Spinal cord (tissue), 10 donors: ENCODE measurements at places on chromosomes 3 and 15.

GRCh38 chr3:180496995-180497394 lies 105.0 kb upstream of the TTC14 start:
- no peaks in the 10 kb centered on the region for H3K4me1 ChIP-seq
- no peak overlapping the region for H3K27ac ChIP-seq
- no peak overlapping the region for H3K4me3 ChIP-seq
- DNase-seq, result no peak
- H3K27me3 ChIP-seq, result no peaks in the 10 kb centered on the region
- H3K36me3 ChIP-seq, result no peaks in the 10 kb centered on the region

DNA sequence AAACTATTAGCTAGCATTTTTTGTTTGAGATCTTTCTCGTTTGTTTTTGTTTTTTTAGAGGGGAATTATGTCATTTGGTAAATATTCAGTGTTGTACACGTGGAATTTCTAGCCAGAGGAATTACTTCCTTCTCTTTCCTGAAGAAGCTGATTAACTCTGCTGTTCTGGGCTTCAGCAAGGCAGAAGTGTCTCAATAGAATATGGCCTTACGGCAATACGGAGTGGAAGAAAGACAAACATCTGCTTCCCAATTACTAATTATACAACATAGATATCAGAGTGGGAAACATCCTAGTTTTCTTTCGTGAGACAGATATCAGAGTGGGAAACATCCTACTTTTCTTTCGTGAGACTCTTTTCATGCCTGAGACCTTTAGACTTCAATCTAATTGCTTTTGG lies 11.9 kb downstream of the P3H2 start:
- H3K27me3 ChIP-seq, result no peaks in the 10 kb centered on the region
- DNase-seq, result no peak
- H3K4me1 ChIP-seq, result no peaks in the 10 kb centered on the region
- no peak overlapping the region for H3K4me3 ChIP-seq
- no peaks in the 10 kb centered on the region for H3K36me3 ChIP-seq
- H3K27ac ChIP-seq, result no peak overlapping the region

DNA sequence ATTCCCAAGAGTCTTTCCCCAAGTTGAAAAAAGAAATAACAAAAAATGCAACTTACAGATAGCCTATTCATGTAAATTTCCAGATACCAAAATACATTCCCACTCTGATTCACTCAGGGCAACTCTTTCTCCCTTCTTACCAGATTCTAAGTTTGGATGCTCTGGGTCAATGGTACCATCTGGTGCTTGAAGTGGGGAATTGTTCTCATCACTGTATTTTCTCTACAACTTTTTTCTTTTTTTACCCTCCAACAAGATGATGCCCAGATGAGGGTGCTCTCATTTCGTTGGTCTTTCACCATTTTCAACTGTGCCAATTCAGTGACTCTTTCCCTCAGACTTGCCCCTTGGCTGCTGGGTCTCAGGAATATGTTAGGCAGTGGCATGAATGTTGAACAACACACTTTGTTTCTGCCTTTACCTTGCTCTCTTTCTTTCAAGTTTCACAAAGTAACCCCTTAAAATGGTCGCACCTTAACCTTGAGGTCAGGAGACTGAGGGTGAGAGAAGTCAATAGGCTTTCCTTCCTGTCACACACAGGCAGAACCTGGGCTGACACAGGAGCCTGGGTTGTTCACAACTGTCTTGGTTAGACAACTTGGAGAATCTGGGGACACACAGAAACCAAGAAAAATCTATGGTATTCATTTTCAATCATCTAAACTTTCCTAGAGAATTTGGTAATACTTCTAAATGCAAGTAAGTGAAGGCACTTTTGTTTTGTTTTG lies 330.7 kb upstream of the SLCO3A1 start:
- no peak for DNase-seq
- no peak overlapping the region for H3K27ac ChIP-seq
- H3K4me3 ChIP-seq, result no peak overlapping the region
- no peaks in the 10 kb centered on the region for H3K4me1 ChIP-seq
- no peaks in the 10 kb centered on the region for H3K36me3 ChIP-seq

DNA sequence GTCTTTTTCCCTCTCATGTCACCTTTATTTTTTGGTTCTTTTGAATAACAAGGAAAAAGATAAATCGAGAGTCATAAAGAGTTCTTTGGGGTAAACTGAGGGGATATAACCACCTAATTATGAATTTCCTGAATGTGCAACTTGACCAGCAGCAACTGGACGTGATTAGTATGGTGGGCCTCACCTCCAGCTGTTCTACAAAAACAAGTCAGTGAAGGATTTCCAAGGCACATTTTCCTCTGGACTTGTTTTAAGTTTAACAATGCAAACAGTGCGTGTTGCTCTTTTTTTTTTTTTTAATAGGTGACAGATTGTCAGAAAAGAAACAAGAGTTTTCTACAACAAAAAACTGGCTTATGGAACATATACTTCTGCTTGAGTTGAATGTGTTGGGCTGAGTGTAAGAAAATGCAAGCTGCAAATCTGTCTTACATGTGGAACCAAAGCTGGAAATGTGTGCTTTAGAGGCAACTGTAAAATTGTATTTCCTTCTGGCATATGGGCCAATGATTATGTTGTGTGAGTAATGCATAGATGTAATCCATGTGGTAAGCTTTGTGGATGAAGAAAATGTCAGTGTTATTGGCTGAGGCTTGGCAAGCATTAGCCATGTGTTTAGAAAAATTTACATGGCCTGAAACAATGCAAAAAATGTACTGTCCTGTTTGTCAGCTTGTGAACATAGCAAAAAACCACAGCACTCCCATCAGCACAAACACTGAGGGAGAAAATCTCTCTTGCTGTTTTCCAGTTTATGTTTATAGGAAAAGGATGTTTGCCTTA lies 44.5 kb upstream of the FNDC3B start:
- no peaks in the 10 kb centered on the region for H3K27me3 ChIP-seq
- H3K4me1 ChIP-seq, result no peaks in the 10 kb centered on the region

DNA sequence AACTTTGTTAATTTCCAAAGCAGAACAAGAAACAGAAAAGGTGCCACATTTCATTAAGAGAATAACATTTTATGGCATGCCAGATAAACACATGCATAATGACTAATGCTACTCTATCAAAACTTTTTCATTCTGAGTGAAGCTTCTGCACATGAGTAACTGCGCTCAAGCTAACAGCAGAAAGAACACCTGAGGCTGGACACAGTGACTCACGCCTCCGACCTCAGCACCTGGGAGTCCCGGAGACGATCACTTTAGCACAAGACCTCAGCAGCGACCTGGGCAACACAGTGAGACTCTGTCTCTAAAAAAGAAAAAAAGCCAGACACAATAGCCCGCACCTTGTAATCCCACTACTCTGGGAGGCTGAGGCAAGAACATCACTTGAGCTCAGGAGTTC lies 70.6 kb downstream of the ACAP2 start:
- H3K27ac ChIP-seq, result no peak overlapping the region
- no peak for DNase-seq
- H3K4me1 ChIP-seq, result no peaks in the 10 kb centered on the region
- H3K36me3 ChIP-seq, result peaks cover 6% of the 10 kb centered on the region
- no peaks in the 10 kb centered on the region for H3K27me3 ChIP-seq
- no peak overlapping the region for H3K4me3 ChIP-seq

GRCh38 chr15:41923401-41923997 lies 29.6 kb upstream of the SPTBN5 start:
- H3K27ac ChIP-seq, result no peak overlapping the region
- no peaks in the 10 kb centered on the region for H3K27me3 ChIP-seq
- H3K36me3 ChIP-seq, result peaks cover 7% of the 10 kb centered on the region
- H3K4me1 ChIP-seq, result peaks cover 14% of the 10 kb centered on the region
- DNase-seq, result no peak

GRCh38 chr3:66722675-66723074 lies 221.9 kb upstream of the LRIG1 start:
- H3K36me3 ChIP-seq, result no peaks in the 10 kb centered on the region
- H3K4me1 ChIP-seq, result peaks cover 2% of the 10 kb centered on the region
- H3K27ac ChIP-seq, result no peak overlapping the region
- no peaks in the 10 kb centered on the region for H3K27me3 ChIP-seq

DNA sequence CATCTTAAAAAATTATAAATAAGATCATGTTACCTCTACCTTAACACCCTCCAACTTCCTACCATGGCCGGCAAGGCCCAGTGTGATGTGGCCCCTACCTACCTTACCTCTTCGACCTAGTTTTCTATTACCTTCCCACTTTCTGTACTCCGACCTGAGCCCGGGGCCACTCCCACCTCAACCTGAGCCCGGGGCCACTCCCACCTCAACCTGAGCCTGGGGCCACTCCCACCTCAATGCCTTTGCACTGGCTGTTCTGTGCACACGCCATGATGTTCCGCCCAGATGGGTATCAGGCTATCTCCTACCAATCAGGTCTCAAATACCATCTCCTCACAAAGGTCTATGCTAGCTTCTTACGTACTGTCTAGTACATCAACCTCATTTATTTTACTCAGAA lies 66.8 kb upstream of the XXYLT1 start:
- no peaks in the 10 kb centered on the region for H3K27me3 ChIP-seq
- H3K36me3 ChIP-seq, result peaks cover 7% of the 10 kb centered on the region
- H3K4me3 ChIP-seq, result no peak overlapping the region
- H3K4me1 ChIP-seq, result no peaks in the 10 kb centered on the region

- no peaks in the 10 kb centered on the region for H3K36me3 ChIP-seq
- H3K4me3 ChIP-seq, result no peak overlapping the region
- no peak overlapping the region for H3K27ac ChIP-seq
- H3K27me3 ChIP-seq, result no peaks in the 10 kb centered on the region
Observed at GRCh38 chr3:69723389-69723788, 15.9 kb upstream of the MITF start.

- no peaks in the 10 kb centered on the region for H3K36me3 ChIP-seq
- no peak overlapping the region for H3K4me3 ChIP-seq
- H3K4me1 ChIP-seq, result no peaks in the 10 kb centered on the region
Observed at GRCh38 chr3:22159004-22159695, 408.1 kb upstream of the ZNF385D start.

DNA sequence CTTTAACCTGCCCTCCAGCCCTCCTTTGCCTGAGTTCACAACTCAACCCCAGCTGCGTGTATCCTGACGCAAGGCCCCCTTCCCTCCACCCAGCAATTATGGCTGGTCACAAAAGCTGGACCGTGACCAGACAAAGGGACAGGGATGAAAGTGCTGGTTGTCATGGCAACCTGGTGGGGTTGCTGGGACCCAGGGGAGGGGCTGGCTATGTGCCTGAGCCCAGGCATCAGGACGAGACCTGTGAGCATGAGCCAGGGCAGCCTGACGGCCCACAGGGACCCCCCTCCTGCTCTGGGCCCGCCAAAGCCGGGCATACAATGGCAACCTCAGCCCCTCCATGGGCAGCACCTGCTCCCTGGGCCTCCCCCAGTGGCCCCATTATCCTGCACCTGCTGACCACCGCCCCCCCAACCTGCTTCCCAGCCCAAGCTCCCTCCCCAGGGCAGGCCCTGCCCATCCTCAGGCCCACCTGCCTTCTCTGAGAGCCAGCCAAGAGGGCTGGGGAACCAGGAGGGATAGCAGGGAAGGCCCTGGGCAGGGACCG lies 4.5 kb upstream of the DNAH1 start:
- H3K27ac ChIP-seq, result peak overlapping the region; percentile 57
- H3K4me3 ChIP-seq, result no peak overlapping the region
- peaks cover 4% of the 10 kb centered on the region for H3K36me3 ChIP-seq
- DNase-seq, result no peak
- peaks cover 65% of the 10 kb centered on the region for H3K4me1 ChIP-seq

GRCh38 chr3:24387000-24387399 lies 107.7 kb downstream of the THRB start:
- H3K4me1 ChIP-seq, result no peaks in the 10 kb centered on the region
- no peaks in the 10 kb centered on the region for H3K36me3 ChIP-seq
- no peak overlapping the region for H3K4me3 ChIP-seq
- H3K27me3 ChIP-seq, result no peaks in the 10 kb centered on the region
- no peak overlapping the region for H3K27ac ChIP-seq

- H3K4me1 ChIP-seq, result no peaks in the 10 kb centered on the region
- no peak for DNase-seq
- H3K27me3 ChIP-seq, result no peaks in the 10 kb centered on the region
Observed at GRCh38 chr3:176584413-176585176, 612.7 kb downstream of the TBL1XR1 start.

- H3K4me3 ChIP-seq, result no peak overlapping the region
- no peak overlapping the region for H3K27ac ChIP-seq
- DNase-seq, result no peak
- no peaks in the 10 kb centered on the region for H3K27me3 ChIP-seq
Observed at GRCh38 chr3:26104851-26105251, 315.0 kb downstream of the OXSM start.

DNA sequence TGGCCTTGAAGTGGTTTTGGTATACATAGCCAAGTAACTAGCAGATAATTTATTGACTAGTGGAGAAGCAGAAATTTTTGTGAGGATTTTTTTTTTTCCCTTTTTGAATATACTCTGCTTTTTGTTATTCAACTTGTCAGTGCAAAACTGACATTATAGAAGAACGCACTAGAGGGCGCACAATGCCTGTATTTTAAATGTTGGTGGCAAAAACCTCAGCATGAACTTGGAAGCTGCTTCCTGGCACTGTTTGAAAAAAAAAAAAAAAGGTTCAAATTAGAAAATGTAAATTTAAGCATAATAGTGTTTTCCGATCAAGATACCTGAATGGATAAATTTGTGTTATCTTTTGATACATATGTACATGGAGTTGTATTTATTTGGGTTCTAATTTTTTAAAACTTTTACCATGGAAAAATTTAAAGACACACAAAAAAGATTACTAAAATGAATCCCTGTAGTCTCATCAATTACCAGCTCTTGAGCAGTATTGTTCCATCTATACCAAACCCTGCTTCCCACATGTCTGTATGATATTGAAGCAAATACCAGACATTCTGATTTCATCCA lies 56.0 kb downstream of the SLC25A26 start:
- H3K4me3 ChIP-seq, result no peak overlapping the region
- no peaks in the 10 kb centered on the region for H3K27me3 ChIP-seq
- DNase-seq, result peak; percentile 95
- H3K36me3 ChIP-seq, result no peaks in the 10 kb centered on the region
- H3K27ac ChIP-seq, result no peak overlapping the region

DNA sequence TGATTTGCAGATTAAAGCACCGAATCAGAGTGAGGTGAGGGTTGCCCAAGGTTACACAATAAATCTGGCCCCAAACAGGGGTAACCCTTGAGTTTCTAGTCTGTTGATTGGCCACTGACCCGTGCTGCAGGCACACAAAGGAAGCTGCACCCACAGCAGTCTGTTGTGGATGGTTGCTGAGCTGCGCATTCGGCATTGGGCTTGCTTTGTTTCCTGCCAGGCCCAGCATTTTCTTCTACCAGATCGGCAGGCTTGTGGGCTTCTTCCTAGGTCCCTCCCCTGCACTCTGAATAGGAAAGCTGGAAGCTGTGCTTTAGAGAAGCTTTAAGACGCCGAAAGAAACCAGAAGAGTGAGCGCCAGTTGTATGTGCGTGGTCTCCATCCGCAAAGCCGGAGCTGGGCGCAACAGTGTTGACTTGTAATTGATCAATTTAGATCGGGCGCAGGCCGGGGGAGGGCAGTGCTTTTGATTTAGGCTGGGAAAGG lies 12.1 kb downstream of the B3GNT5 start:
- H3K27ac ChIP-seq, result peak overlapping the region; percentile 93
- no peaks in the 10 kb centered on the region for H3K27me3 ChIP-seq
- H3K4me3 ChIP-seq, result peak overlapping the region; percentile 31
- DNase-seq, result peak; percentile 94
